ENCODE measurements at places on chromosomes 7 and 10.

DNA sequence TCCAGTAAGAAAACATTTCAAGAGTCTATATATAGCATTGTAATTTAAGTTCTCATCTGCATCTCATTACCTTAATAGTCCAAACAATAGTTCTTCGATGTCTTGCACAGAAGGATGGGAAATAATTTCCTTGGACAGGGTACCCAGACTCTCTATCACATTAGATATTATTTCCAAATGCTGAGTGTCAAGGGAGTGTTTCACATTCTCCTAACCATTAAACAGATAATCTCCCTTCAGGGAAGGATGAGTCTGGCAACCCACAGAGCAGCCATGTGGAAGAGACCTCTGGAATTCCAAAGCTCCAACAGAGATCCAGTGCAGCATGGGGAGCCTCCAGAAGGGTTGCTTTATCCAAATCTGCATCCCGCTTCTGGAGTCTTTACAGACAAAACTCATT is 89.6 kb downstream of the FZD1 start:
- peak; percentile 55 for DNase-seq

DNA sequence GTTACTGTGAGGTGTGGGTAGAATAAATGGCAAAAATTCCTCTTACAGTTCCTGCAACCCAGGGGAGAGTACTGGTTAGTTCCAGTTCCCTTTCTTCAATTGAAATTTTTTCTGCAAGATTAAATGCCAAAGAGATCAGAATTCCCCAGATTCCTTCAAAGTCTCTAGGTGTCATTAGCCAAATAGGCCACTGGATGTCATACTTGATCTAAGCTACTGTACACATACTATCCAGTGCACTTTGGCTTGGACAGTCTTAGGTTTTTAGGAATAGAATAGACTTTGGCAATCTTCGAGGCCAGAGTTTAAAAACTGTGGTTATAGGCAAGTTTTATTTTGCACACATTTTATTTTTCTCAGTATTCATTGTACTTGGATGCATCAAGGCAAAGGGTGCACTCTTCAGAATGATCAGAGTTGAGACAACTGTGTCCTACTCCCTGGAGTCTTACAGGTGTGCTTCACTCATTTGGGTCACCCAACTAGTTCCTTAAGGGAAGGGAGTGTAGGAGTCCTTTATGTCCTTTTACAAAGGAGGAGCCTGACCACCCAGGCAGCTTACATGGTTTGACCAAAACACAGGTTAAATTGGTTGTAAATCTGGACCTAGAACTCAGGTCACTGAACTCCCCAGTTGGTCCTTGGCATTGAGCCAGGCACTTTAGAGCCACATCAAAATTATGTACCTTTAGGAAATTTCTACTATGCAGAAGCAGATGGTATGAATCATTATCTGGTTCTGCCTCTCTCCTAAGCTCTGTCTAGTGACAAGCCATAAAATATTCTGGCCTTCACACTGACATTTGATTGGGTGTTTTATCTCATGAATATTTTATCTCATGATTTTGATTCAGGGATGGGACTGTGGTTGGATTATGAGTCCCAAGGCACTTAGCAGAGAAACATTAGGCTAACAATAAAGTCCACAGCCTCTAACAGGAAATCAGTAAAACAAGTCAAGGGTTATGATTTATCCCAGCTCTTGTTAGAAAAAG is 49.5 kb downstream of the ASAH2B start:
- DNase-seq: peak; percentile 51

DNA sequence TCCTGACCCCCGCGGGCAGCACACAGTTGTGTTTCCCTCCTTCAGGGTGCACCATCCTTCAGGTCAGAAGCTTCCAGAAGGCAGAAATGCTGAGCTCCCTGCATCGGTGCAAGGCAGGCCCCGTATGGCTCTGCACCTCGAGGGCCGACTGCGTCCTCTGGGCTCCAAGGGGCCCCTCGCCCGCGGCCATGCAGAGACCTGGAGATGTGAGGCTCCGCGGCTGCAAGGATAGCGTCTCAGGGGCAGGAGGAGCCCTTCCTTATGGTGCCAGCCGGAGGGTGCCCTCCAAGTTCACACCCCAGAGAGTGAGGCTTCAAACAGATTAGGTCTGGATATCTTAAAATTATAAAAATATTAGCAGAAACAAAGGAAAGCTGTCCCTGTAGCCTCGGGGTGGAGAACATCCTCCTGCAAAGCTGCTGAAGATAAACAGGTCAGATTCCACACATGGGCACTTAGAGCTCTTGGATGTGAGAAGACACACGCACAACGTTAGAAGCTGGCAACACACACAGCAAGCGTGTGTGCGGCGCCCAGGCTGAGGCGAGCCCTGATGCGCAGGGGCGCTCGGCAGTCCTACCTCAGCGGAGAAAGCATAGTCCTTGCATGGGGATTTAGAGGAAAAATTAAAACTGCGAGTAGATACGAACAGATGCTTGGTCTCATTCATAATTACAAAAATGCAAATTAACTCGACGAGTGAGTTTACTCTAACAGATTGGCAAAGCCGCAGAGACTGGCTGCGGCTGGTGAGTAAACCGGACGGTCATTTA is 20.4 kb downstream of the KNDC1 start:
- no peak for DNase-seq

DNA sequence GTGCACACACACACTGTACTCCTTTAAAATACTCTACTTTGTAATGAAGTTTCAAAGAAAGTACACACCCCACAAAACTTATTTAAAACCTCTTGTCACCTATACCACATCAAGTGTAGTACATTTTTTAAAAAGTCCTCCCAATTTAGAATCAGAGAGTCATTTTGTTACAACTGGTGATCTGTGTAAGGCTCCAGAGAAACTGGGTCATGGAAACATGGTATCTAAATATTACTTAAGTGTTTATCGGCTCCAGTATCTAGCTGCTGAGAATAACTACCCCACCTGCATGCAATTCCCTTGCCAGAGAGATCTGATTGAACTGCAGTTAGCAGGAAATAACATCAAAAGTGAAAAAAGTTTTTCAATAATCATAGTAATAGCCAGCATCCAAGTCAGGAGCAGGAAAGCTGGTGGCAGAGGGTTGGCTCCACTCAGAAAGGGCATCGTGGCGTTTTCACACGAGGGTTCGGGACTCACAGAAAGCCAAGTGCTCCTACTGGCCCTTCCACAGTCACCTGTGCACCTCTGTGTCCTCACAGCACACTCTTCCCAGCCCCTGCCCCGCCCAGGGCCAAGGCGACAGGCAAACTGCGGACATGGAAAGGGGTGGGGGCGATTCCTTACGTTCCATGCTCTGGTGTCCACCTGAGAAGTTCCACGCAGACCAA is 6.5 kb downstream of the RGS10 start:
- no peak for DNase-seq

DNA sequence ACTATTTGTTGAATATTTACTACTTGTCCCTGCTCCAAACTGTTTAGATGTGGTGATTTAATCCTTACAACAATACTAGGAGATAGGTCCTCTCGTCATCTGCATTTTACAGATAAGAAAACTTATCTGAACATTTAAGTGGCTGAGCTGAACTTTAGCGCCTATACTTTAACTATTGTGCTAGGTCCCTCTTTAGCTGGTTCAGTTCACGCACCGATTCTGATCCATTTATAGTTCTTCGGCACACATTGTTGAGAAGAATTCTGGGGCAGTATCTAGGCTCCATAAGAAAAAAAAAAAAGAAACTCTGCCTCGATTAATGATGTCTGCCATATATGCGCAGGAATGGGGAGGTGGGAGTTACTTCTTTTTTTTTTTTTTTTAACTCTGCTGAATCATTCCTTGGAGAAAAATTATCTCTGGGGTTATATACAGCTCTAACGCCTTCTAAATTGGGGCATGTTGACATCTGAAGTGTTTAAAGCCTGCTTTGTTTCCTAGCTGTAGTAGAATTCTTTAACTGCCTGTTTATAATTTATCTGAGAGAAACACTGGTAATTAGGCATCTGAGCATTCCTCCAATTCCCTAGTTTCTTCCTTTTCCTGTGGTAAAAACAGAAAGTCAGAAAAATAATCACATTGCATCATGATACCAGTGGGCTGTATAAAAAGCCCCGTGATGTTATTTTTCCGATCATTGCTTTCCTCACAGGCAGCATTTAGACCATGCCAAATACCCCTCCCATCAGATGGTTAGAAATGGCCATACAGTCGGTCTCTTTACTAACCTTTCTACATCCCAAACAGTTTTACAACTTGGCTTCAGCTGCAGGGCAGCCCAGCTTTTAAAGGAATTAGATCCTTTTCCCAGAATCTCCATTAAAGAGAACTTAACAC is 98.5 kb upstream of the KDM7A start:
- peak; percentile 15 for DNase-seq

GRCh38 chr10:107474650-107475049 is 310.1 kb upstream of the SORCS1 start:
- DNase-seq: no peak

GRCh38 chr10:75070961-75071428 is 40.5 kb upstream of the SAMD8 start:
- DNase-seq: no peak

DNA sequence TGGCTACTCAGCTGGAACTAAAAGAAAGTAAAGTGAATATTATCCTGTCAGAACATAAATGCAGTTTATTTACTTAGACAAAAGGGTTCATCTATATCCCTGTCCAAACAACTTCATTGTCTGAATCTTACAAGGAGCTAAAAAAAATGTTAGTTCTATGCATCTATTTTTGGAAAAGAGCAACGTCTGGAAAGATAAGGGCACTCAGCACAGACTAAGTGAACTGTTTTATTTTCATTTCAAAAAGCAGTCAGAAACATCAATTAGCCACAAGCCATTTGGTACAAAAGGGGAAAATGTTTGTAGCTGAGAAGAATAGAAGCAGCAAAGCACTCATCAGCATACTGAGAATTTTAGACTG is 245.5 kb downstream of the FOXP2 start:
- DNase-seq: no peak

- no peak for DNase-seq
These were observed 13.5 kb downstream of the TBXAS1 start for GRCh38 chr7:139842401-139843210.

DNA sequence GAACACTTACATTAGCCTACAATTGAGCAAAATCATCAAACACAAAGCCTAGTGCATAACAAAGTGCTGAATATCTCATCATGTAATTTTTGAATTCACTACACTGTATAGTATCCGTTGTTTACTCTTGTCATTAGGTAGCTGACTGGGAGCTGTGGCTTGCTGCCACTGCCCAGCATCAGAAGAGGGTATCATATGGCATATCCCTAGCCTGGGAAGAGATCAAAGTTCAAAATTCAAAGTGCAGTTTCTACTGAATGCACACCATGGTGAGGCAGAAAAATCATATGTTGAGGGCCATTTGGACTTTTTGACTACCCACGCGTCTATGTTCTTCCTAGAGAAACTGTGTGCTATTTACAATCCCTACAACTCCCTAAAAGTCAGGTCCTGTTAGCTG is 7.5 kb upstream of the ZC3HAV1 start:
- DNase-seq: no peak

DNA sequence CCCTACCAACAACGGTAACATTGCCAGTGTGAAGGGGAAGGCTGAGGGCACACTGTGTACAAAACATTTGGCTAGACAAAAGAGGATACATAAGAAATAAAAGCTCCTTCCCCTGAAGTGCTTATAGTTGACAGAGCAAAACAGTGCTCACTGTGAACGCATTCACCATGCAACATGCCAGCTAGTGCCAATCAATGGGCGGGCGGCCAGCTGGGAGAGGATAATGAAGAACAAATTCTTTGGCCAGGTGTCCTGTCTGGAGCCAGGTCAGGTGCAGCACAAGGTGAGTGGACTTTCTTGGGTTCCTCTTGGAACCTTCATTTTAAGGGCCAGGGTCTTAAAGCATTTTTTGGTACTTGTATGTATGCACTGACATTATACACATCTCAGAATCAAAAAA is 106.1 kb downstream of the ICA1 start:
- DNase-seq: no peak

DNA sequence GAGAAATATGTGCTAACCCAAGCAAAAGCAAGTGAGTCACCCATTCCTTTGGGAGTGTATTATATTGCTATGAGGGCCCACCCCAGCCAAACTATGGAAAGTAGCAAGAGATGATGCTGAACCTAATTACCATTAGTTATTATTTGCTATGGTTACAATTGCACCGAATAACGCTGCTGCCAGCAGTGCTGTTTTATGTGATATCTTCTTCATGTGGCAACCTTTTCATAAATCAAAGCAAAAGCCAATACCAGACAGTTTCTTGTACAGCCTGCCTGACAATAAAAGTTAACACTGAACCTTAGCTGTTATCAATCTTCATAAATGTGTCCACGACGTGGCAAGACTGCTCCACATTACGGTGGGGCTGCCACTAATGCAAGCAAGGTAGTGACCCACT is 241.7 kb upstream of the PLXNA4 start:
- DNase-seq: peak; percentile 35

GRCh38 chr7:4207011-4207410 is 475.1 kb upstream of the FOXK1 start:
- no peak for DNase-seq

GRCh38 chr7:149790146-149790548 is 16.8 kb upstream of the ZNF467 start:
- no peak for DNase-seq

DNA sequence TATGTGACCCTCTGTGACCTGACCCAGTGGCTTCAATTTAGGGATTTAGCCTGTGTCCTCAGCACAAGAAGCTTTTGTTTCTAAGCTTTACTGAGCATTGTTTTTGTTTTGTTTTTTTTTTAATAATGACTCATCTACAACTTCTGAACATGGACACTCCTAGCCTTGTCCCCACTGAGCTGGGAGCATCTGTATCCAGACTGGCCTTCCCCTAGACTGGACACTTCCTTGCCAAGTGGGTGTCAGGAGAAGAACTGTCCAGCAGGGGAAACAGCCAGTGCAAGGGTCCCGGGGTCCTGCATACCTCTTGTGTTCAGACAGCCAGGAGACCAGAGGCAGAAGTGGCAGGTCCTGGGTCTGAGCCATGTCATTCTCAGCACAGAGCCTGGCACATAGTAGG is 108.6 kb downstream of the TMEM130 start:
- DNase-seq: no peak

- no peak for DNase-seq
These were observed 7.8 kb downstream of the ELMO1 start for GRCh38 chr7:37440738-37441385.

DNA sequence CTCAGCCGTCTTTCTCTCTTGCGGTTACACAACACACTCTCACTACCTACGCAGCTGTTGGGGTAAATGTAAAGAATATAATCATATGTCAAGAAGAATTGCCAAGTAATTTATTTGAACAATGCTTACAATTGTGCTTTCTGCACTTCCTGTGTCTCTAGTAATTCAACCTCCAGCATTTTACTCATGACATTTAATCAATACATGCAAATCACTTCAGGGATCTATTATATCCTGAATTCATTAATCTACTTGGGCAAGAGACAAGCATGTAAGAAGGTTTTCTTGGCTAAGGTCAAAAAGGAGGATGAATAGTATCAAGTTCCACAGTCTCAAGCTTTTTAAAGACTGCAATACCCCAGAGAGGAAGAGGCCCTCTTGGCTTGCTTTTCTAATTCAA is 562.9 kb upstream of the ADARB2 start:
- DNase-seq: no peak

Measured in fibroblast of skin of scalp (primary cell).